GM12878 (cell line): ENCODE measurements at places on chromosomes 2 and 18.

DNA sequence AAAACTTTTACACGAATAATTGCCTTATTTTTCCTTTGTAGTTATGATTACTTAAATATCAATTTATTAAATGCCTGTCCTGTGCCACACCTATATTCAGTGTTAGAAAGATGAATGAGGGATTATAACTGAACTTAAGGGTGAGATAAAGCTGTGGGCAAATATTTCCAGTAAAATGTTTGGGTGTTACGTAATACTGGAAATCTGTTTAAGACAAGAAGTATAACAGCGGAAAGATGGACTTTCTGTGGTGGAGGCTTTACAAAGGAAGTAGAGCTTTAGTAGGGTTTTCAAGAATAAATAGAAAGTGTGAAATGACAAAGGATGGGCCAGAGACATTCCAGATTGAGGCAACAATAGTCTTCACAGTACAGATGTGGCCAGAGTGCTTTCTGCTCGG is 927.0 kb downstream of the DPP10 start:
- DNase-seq, result no peak

DNA sequence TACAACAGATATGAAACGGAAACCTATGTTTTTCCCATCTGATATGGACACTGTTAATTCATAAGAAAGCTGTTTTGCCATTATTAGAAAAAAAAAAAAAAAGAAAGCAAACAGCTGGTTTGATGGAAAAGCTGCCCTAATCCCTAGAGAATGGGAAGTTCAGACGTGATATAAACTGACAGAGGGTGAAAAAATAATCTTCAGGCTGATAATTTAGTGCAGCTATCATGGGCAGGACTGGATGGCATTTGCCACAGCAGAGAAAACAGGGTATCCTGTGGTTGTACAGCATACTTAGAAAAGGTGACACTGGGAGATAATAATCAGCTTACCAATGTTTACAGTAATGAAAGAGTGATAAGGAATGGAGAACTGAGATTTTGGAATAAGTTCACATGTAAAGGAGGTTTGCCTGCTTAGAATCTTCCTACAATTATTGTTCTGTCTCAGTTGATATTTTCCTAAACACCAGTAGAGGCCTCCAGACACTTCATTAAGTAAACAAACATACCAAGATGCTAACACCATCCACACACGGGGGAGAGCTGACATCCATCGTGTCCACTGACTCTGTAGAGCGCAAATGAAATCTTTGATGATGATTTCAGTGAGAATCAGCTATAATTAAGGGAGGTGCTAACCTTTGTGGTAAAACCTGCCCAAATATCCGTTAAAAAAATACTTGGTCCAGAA is 211.6 kb upstream of the MMADHC start:
- no peak for DNase-seq

DNA sequence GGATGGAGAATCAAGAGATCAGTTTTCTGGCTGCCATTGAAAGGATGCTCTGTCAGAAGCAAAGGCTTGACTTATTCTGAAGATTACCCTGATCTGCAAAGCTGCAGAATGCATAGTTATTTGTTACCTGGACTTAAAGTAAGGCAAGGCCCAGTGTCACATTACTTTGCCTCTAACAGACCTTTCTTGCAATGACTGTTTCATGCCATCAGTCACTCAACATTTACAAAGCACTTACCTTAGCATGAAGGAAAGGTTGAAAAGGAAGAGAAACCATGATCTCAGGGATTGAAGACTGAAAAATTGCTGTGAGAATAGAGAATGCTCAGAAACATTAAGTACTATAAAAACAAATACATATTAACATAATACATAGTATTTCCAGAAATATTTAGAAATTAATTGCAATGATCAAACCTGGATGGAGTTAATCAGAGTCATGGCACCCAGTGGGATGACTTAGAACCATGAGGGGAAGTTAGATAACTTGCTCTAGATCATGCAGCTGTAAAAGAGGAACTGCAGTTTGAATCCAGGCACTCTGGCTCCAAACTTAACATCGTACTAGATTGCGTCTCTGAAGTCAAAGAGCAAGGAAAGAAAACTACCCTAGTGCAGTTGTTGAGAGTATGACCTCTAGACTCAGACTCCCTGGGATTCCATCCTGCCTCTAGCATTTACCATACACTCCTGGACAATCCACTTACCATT is 26.5 kb upstream of the FAM117B start:
- peak; percentile 26 for DNase-seq

DNA sequence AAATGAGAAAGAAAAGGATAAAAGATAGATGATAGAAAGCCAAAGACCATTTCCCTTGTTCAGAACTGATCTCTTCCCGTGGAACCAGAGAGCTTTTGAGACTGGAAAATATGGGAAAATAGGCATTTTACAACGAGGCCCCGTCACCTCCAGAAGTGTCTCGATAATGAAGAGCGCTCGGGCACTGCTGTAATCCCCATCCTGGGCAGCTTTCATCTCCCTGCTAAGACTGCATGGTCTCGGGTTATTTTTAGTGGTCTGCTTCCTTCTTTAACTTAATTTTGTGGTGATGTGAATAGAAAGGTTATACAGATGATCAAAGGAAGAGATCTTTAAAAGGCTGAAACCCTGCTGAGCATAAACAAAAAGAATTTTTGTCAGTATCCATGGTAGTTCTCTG is 176.6 kb downstream of the METTL4 start:
- no peak for DNase-seq

DNA sequence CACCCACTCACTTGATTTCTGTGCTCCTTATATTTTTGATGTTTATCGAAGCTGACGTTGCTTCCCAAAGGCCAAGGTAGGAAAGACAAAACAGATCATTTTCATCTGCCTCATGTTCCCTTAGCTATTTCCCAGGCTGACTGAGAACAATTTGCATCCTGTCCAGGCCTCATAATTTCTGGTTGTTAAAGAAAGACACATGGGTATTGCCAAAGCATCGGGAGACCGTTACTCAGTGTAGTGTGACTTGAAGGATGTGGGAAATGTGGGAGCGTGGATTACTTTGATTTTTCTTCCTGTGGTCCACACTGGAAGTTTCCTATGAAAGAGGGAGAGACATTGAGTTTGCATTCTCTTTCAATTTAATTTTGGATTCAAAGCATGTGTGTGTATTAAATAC is 204.6 kb downstream of the TRIB2 start:
- no peak for DNase-seq

GRCh38 chr2:161873707-161874106 is 200.3 kb downstream of the DPP4 start:
- no peak for DNase-seq

DNA sequence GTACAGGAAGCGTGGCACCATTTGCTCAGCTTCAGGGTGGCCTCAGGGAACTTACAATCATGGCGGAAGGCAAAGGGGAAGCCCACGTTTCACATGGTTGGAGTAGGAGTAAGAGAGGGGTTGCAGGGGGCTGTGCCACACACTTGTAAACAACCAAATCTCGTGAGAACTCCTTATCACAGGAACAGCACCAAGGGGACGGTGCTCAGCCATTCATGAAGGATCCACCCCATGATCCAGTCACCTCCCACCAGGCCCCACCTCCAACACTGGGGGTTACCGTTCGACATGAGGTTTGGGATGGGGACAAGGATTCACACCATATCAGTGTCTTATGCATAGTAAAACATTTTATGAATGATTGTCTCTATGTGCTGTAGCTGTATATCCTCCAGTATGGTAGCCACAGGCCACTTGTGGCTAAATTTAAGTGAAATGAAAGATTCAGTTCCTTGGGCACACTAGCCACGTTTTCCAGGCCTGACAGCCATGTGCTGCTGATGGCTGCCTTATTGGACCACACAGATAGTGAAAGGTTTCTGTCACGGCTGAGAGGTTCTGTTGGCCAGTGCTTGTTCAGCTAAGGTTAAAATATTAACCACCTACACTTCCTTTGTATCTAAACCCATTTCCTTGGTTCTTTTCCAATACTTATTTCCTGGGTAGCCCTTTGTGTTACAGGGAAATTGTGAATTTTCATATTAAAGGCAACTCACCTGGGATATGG is 77.3 kb downstream of the AGAP1 start:
- DNase-seq, result no peak

DNA sequence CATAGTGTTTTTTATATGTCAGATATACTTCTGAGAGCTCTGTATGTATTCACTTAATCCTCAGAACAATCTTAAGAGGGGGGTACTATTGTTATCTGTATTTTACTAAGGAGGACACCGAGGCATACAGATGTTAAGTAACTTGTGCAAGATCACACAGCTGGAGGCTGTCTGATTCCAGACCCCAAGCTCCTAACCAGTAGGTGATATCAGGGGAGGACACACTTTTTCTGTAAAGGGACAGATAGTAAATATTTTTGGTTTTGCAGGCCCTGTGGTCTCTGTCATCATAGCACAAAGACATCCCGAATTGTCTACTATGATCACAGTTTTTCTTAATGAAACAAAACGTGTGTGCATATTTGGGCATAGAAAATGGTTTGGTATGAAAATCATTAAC is 143.7 kb downstream of the LAMA3 start:
- DNase-seq, result no peak

DNA sequence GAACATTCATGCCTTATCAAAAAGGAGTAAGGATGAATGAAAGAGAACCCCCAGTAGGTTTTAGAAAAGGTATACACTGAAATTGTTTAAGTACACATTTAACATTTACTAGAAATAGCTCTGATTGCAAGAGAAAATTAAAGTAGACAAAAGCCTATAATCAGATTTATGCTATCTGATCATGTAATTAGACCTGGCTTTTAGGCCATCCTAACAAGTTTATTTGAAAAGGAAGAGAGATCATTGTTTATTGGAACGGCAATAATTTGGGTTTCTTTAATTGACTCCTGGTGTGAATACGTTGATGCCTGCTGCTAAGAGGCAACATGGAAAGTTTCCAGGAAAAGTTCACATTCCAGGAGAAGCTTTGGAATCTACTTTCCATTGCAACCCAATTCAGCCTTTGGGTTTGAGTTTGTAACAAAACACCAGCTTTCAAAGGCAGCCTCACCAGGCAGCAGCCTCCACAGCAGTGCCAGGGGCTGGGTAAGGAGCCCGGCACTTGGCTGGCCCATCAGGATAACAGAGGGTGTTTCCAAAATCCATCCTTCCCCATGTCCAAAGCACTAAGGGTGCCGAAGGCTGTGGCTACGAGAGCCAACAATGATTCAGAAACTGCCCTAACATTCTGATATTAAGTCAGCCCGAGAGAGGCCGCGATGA is 18.0 kb downstream of the FZD7 start:
- DNase-seq, result no peak

DNA sequence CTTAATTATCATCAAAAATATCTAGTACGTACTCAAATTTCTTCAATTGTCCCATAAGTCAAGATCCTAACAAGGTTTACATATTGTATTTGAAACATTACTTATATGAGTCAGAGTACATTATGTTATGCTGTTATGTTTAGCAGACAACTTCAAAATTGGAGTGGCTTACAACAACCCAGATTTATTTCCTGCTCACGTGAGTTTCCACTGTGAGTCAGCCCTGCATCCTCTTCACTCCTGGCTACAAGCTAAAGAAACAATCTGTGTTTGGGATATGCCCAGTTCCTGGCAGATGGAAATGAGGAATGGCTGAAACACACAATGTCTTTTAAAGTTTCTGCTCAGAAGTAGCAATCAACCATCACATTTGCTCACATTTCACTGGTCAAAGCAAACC is 31.5 kb upstream of the TANC1 start:
- no peak for DNase-seq

GRCh38 chr2:11346023-11346482 is 1.6 kb upstream of the ROCK2 start:
- no peak for DNase-seq
